NCI-H226 (cell line): ENCODE measurements at places on chromosomes 7 and 10.
A peak's percentile ranks its signal among the peaks of the same experiment; 100 is the strongest.

DNA sequence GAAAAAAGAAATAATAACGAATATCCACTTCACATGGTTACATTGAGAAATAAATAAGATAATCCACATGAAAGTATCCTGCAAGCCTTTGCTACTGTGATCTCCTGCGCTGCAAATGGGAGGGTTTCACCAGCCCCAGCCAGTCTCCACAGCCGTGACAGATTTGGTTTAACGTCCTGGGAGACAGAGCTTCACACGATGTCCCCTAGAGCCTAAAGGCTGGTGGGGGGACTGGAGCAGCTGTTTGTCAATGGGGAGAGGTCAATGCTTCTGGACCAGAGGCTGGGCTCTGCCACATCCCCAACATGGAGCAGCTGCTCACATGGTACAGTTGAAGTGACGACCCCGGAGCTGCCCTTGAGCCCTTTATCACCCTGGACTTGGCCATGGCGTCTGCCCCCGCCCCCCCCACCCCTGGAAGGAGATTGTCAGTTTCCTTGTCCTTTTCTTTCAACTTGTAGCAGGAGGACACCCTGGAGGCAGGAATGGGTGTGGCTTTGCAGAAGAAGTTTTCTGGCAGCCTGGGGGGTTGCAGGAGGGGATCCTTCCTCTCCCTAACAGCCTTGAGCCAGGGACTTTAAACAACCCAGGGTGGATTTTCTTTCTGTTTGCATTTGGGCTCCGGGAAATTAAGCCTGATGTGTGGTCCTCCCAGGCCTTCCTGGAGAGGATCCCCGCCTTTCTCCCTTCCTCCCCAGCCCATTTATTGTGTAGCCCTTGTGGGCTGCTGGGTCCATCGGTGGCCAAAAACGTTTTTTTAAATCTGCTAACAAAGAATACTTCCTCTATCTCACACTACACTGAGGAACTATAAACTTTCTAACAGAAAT is 37.0 kb upstream of the MXI1 start:
- DNase-seq = no peak

DNA sequence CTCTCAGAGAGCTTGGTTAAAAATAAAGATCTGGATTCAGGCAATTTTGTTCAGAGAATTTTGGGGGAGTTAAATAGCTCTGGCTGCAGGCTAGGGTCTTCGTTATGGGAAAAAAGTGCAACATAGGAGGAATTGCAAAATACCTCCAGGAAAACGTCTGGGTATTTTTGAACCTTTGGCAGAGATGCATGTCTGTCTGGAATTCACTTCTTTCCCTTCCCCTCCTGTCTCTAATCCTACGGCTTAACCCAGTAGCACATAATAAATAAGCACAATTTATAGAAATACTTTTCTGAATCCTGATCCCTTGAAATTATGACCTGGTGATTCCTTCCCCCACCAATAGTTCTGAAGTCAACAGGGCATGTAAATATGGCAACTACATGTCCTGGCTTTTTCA is 19.3 kb upstream of the NUP205 start:
- no peak for DNase-seq

DNA sequence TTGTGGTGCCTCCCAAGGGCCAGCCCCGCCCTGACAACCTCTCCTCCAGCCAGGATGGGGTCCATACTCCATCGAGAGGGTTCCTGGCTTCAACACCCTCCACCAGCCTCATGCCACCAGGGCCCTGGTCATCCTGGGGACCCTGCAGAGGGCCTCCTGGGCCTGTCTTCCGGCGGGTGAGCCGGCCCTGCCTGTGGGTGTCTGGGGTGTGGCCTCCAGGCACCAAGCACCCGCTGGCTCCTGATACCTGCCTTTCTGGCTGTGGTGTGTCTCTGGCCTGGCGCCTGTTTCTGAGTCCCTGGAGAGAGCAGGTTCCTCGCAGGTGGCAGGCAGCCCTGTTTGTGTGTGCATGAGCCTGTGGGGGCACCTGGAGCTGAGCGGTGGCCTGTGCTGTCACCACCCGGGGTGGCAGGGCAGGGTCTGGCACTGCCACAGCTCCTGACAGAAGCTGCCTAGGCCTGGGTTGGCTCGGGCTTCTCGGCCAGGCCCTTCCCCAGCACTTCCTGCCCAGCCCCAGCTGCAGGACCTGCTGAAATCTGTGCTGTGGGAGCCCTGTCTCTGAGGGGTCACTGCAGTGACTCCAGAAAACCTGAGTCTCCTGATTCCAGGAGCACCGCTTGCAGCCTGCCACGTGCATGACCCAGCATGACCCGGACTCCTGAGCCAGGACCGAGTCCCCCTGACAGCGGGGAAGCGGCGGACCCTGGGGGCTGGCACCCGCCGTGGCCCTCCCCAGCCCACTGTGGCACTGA is 18.4 kb downstream of the ADAM8 start:
- peak; percentile 9 for DNase-seq

- DNase-seq = no peak
Observed at GRCh38 chr10:70111496-70111895, 21.1 kb downstream of the AIFM2 start.

DNA sequence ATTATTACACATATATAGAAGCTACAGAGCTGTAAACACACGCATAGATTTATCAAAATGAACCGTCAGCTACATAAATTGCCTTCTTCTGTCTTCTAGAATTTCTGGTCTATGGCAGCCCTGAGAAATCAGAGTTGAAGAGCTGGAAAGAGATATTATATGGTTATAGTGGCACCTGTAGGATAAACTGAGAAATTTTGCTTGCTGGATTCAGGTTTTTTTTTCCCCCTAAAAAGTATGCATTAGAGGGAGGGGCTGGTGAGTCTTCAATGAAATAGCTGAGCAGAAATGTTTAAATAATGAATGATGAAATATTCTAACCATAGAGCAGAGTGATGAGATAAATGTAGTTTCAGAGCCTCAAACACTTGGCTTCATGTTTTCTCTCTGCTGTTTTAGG is 78.0 kb upstream of the DYNC1I1 start:
- DNase-seq = no peak

GRCh38 chr7:131027287-131027773 is 293.3 kb upstream of the KLF14 start:
- peak; percentile 64 for DNase-seq

DNA sequence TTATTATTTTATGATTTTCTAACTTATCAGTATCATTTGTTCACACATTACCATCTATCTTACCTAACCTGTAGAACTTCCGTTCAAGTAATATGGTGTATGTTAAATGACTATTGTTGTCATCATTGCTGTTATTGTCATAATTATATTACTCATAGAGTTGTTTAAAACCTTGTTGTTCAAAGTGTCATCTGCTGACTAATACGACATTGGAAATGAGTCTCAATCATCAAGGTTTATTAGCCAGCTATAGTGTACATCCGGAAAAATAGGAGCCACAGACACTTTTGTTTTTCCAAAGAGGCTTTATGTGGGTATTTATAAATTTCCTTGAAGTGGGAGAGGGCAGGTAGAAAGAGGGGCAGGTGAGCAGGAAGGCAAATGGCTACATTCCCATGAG is 386.9 kb upstream of the LRRTM3 start:
- no peak for DNase-seq

DNA sequence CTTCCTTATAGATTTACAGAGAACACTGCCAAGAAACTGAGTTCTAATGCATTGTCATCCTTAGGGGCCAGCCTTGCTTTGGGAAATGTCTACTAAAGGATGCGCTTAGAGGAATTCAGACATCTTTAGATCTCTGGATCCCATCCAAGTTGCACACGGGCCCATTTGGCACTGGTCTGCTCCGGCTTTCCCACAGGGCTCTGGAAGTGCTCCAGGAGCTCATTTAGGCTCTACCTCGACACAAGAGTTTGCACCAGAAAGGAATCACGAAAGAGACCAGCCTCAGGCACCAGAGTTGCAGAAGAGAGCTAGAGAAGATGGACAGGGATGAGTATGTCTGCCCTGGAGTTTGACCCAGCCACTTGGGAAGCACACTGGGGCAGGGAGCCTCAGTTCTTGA is 150.1 kb upstream of the TMEM72 start:
- DNase-seq = no peak

DNA sequence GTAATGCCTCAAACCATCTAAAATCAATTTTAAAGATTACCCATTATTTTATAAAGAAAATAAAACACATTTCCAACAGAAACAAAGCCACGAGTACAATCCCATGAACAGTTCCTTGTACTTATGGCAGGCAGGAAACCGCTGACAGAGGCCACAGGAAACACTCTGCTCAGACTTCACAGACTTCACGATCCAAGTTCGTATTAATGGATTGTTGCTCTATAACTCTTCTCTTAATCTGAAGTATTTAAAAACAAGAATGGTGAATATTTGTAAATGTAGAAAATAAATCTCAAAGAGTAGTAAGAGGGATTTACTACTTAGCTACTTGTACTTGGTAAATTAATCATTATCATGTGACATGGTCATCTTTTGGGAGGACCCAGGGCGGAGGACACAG is 78.3 kb downstream of the SNX10 start:
- DNase-seq = no peak

- DNase-seq = no peak
Observed at GRCh38 chr10:25064401-25064800, 48.0 kb downstream of the THNSL1 start.

GRCh38 chr10:104274762-104275721 is 6.1 kb downstream of the GSTO2 start:
- no peak for DNase-seq

GRCh38 chr7:2650451-2650850 is 18.7 kb downstream of the TTYH3 start:
- peak; percentile 49 for DNase-seq
